ENCODE measurements at places on chromosomes 5 and 9.

- DNase-seq, result no peak
Measured at GRCh38 chr5:157801-158200, 33.5 kb upstream of the LRRC14B start.

DNA sequence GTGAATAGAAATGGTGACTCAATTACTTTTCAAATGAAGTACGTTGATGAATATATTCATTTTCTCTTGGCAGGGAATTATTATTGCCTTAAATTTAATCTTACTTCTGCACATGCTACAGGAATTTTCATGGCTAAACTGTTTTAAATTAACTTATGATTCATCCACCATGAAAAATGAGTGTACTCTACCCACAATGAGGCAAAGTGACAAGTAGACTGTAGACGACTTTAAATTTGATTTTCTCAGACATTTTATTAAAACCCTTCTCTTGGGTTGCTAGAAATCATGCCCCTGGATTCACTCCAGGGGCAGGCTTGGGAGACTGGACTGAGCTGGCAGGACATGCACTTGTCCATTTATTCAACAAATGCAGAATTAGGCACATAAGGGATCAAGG is 23.5 kb upstream of the ERAP2 start:
- DNase-seq, result no peak

DNA sequence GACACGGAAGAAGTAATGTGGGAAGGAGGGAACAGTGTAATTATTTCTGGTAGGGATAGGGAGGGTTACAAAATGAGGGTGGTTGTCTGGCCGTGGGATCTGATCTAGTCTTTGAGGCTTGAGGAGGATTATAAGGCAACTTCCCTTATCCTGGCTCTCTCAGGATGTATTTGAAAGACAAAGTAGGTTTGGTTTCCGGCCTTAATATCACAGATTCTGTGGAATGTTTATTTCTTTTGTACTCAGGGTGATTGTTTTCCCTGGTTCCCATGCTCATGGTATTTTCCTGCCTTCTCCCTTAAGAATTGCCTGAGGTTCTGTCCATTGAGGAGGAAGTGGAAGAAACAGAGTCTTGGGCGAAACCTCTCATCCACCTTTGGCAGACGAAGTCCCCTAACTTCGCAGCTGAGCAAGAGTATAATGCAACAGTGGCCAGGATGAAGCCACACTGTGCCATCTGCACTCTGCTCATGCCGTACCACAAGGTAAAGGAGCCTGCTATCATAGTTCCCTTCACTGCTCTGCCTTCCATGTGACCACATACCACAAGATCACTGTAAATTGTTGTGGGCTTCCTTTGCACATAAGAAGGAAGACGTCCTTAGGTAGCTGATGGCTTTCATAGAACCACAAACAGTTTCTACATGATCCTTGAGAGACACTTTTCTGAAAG is 253.8 kb downstream of the KDM4C start:
- no peak for DNase-seq

DNA sequence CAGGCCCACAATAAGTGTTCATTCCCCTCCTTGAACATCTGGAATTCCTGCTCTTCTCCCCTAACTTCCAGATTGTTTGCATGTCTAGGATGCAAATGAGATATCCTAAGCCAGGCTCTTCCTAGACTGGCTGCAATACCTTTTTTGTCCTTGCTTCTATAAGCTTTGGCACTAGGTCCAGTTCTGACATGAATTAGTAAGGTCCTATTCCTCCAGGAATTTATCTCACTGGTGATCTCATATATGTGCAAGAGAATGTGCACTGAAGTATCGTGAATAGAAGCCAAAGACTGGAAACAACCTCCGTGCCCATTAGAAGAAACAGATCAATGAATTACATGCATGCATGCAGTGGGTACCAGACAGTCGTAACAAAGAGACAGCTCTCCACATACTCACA is 25.2 kb downstream of the DUSP1 start:
- no peak for DNase-seq

- no peak for DNase-seq
Measured at GRCh38 chr5:172805018-172805683, 28.9 kb upstream of the ERGIC1 start.

DNA sequence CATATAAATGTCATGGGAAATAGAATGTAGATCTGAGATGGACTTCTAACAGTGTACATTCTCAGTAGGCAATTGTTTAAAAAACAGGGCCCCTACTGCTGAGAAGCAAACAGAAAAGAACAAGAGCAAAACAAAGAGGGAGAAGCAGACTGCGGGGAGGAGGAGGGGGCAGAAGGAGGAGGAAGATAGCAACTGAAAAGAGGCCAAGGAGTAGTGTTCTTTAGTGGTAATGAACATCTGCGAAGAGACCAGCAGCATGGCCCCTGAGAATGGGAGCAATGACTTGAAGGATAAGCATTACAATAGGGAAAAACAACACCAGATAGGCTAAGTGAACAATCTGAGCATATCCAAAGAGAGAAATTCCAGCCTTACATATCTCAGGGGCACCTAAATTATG is 36.8 kb downstream of the HAPLN1 start:
- DNase-seq, result no peak

GRCh38 chr5:140207250-140207964 is 32.4 kb downstream of the CYSTM1 start:
- DNase-seq, result no peak

- peak; percentile 42 for DNase-seq
Measured at GRCh38 chr5:134289509-134290113, 63.7 kb upstream of the PPP2CA start.

GRCh38 chr5:96081276-96081858 is 119.7 kb upstream of the ELL2 start:
- no peak for DNase-seq

DNA sequence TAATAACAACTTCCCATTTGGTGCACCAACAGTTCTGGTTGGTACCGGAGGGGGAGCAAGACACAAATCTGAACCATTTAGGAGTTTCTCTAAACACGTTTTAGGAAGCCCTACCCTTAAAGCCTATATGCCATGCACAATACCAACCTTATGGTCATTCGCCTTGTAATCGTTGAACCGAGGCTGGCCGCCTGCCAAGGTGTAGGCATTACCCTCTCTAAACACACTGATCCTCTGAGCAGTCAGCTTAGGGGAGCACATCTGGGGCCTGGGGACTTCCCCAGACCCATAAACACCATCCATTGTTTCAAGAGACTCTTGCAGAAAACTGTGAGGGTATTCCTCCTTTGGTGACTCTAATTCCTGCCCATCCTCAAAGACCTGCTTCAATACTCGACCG is 328 bp downstream of the GRXCR2 start:
- no peak for DNase-seq

DNA sequence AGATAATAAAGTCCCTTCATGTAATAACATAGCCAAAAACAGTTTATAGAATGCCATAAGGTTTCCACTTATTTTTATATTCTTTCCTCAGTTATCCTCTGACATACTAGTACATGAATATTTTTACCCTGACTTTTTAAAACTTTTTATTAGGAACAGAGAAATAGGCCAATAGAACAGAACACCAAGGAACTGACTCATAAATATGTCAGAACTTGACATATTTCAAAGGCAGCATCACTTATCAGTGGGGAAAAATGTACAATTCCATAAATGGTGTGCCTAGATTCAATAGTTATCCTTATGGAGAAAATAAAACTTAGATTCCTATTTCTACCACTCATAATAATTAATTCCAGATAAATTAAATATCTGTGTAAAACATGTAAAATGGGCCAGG is 9.4 kb downstream of the STARD4 start:
- DNase-seq, result no peak

GRCh38 chr5:128093368-128093767 is 9.8 kb downstream of the SLC12A2 start:
- no peak for DNase-seq

- no peak for DNase-seq
Measured at GRCh38 chr5:72347801-72348308, 27.7 kb downstream of the PTCD2 start.

GRCh38 chr5:37665272-37665671 is 174.6 kb downstream of the GDNF start:
- DNase-seq, result no peak

GRCh38 chr9:101999441-101999840 is 261.0 kb upstream of the GRIN3A start:
- DNase-seq, result no peak

DNA sequence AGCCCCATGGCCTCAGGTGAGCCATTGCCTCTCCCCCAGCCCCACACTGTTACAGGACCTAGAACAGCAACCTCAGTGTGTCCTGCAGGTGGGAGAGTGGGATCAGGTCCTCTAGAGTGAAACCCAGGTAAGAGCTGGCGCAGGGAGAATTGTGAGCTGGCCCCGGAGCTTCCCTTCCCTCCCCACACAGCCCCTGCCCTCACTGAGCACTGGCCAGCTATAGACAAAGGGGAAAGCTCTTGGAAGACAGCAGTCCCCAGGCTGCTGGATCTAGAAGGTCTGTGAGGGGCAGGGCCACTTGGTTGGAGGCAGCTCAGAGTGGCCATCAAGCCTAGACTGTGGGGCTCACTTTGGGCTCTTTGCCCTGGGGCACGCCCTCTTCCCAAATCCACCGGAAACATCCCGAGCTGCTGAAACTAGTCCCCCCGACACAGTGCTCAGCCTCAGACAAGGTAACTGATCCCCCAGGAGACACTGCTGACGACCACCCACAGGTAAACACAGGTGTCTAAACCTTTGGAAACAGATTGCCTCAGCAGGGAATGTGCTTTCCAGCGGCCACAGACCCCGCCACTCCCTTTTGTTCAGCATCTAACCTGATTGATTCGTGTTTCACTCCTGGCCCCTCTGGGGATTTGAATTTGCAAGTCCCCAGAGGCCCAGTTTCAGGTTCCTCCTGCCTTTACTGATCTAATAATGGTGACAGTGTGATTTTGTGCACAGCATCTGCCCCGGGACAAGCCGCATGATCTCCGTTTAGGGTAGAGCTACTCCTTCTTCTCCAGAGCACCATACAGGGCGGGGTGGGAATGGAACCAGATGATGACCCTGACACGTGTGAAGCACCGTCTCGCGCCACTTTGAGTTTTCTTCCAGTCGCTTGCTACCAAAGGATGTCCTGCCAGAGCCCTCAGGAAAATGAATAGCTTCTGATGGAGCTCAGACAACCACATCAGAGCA is 42.2 kb upstream of the ADAMTS2 start:
- no peak for DNase-seq

GRCh38 chr5:77697692-77698091 is 59.2 kb upstream of the OTP start:
- no peak for DNase-seq

DNA sequence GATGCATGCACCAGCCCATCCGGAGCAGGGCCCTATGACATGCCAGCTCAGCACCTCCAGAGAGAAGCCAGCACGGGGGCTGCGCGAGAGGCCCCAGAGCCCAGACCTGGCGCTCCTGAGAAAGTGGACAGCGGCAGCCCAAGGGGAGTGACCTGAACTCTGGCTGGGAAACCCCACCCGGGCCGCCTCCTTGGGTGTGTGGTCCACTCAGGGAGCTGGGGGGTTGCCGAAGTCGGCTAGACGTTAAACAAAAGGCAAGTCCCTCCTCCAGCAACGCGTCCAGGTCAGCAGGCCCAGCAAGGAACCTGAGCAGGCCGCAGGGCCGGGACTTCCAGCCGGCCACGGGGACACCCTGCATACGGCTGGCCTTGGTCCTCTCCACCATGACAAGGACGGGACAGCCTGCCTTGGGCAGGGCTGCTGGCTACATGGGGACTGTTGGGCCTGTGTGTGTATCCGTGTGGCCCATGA is 35.7 kb downstream of the NACC2 start:
- no peak for DNase-seq

DNA sequence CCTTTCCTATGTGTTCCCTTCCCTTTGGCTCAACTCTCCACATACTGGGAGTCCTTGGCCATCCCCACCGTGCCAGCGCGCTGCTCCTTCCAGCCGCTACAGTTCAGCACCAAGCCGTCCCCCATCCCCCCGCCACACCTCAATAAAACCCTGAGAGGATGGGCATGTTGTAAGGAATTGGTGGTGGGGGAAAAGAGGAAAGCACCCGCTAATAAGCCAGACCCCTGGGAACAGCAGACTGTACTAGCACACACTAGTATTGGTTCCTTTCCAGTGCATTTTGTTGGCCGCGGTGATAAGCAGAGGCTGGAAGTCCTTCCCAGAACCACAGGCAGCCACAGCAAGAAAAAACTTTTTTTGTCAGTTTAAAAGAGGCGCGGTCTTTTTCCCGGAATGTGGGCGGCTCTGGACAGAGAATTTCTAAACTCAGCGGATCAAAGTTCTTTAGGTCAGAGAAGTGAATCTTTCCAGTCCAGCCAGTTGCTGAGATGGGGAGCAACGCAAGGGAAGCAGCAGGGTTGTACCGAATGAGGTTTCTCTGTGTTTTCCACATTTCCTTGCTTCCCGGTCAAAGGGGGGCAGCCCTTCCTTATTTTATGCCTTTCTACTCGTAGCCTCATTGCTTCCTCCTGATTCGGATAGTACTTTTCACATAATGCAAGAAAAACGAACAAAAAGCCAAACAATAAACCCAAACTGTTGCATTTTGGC is 2.1 kb downstream of the CHSY3 start:
- DNase-seq, result peak; percentile 30

DNA sequence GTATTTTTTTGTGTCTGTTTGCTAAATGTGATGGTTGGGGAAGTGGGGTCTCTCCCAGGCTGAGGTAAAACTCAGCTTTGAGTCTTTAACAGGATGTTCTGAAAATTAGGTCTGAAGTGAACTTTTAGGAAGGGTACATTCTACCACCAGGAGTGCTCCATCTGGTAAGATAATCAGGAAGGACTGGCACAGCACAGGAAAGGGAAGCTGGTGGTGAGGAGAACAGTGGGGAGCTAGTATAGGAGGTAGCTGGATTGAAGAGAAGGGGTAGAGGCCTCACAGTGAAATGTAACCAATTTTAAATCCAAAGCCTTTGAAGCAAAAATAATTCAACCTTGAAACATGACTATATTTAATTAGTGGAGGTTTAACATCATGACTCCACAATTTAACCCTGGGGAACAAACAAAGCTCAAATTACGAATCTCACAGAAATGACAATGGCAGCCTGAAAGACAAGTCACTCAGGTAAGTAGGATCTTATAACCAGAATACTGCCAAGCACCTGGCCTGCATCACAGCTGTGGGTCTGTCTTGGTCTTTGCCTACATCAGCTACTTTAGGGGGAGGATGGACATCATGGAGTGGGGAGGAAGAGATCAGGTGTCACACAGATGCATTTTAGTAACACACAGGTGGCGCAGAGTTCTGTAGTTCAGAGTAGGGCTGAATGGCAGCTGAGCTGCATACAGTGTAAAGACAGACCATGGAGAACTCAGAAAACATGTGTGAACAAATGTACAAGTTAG is 445.3 kb downstream of the DMRT2 start:
- no peak for DNase-seq

DNA sequence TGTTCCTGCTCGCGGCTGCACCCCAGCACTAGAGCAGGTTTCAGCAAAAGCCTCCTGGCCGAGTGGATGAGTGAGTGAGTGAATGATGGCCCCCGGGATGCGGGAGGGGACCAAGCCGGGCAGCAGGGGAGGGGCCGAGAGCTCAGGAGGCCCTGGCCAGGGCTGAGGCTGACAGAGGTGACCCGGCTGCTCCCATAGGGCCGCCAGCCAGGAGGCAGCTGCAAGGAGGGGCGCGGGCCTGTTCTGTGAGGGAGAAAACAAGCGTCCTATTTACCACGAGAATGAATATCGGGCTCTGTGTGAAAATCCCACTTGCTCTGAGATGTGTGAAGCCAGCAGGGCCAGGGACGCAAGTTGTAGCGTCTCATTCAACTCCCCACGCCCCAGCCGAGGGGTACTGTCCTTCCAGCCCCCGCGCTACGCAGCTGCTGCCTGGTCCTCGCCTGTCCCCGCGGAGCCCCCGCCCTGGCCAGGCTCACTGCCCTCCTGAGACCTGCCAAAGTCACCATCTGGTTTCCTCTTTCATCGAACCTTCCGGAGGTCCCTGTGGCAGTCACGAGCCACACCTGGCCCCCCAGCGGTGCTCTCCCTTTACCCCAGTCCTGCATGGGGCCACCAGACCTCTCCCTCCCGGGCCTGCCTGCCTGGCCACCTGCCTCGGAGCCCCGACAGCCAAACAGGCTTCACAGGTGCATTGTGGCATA is 38.8 kb downstream of the RASGEF1C start:
- DNase-seq, result peak; percentile 49
